ENCODE measurements at places on chromosomes 12 and 14. TPM values are rescaled to one million over a fixed set of nuclear protein-coding genes. Genes with fewer than 3 reads are reported as not detected.

PLEKHG3 gene
- total RNA-seq = 2.5 TPM

DBX2 gene
- not detected for total RNA-seq

KCNC2 gene
- total RNA-seq = not detected

C3AR1 gene
- 1.8 TPM for total RNA-seq

DNAH10 gene
- 0.19 TPM for total RNA-seq

ZNF384 gene
- total RNA-seq = 61.8 TPM

RFLNA gene
- total RNA-seq = not detected

KRT3 gene
- not detected for total RNA-seq

CMA1 gene
- not detected for total RNA-seq

RPS6KA5 gene
- total RNA-seq = 18.3 TPM

GRCh38 chr12:125683748-125684381 lies 618.6 kb downstream of the AACS start:
- no peak for DNase-seq

DNA sequence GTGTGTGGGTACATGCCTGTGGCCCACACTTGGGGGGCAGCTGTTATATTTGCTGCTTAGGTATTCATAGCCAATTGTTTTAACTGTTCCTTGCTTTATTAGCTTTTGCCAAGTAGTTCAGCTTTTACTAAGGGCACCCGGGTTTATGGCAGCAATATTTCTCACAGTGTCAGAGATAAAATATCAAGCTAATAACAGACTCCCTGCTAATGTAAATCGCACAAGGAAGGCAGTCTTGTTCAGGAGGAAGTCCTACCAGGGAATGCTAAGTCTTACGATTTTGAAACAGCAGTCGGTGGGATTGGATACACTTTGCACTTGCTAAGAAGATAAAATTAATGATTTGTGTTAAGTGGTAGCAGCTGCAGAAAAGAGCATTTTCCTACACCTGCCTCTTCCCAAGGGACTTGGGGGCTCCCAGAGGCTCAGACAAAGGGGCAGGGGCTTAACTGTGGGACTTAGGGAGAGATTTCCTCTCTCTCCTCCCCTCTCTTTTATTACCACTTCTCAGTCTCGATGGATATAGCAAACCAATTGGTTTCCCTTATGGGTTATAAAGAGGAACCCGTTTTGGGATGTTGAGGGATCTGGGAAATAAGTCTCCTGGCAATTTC lies 175.1 kb downstream of the NRXN3 start:
- no peak for DNase-seq

DNA sequence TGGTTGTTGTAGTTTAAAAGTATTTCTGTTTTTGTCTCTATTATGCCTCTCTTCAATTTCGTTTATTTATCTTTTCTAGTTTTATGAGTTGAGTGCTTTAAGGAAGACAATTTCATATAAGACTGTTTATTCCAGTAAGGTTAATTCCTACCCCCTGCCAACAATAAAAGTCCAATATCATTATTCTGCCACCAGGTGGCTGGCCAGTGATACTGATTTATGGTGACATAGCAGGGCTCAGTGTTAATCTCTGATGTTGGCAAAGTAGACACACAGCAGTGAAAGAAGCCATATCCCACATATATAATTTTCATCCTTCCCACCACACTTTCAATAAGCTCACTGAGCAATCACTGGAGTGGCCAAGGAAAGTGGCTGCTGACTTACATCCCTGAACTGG lies 69.0 kb upstream of the BMP4 start:
- DNase-seq = no peak

DNA sequence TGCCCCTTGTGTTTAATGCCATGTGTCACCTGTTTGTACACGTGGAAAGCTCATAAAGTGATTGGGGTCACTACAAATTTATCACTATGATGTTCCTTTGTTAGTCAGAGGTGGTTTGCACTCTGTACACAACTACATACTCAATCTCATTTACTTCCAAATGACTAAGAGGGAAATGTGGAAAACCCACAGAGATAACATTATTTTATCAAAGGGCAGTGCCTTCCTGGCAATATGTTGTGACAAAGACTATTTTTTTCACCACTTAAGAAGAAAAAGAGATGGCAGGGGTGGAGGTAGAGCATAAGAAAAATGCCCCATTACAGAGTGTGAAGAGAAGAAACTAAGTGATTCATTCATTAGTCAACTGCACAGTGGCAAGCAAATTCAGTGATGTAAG lies 1064.1 kb upstream of the FLRT2 start:
- no peak for DNase-seq

GRCh38 chr12:71130521-71131069 lies 27.2 kb downstream of the TSPAN8 start:
- DNase-seq = no peak

DNA sequence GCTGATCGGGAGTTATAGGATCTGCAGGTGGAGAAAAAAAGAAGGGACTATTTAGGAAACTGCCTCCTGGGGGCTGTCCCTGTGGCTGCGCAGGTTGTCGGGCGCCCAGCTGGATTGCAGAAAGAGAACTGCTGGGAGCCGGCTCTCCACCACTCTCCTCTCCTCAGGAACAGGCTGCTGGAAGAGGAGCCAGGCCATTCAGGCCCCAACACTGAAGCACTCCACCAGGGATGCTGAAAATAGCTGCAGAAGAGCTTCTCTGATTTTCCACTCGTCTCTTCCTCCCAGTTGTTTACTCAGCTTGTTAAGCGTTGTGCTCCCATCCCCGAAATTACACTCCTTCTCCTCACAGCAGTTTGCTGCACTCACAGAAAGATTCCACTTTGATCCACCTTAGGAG lies 347.3 kb downstream of the GLT1D1 start:
- DNase-seq = no peak

- DNase-seq = no peak
Observed at GRCh38 chr14:81509321-81509720, 24.3 kb downstream of the SEL1L start.

GRCh38 chr12:4984971-4985370 lies 58.7 kb upstream of the KCNA5 start:
- no peak for DNase-seq

DNA sequence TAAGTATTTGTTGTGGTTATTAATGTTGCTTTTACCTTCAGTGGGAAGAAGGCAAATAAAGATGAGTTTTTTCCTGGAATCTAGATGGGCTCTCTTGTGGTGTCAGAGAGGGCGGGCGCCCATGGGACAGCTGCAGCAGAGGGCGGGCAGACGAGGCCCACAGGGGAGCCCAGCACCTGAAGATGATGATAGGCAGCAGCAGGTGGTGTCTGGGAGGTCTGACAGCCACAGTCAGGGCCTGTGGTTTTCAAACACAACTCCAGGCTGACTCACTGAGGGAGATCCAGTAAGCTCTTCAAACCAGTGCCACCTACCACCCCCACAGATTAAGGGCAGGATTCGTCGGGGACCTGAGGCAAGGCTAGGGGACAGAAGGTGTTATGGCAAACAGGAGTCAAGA lies 42.8 kb downstream of the NKX2-1 start:
- no peak for DNase-seq

DNA sequence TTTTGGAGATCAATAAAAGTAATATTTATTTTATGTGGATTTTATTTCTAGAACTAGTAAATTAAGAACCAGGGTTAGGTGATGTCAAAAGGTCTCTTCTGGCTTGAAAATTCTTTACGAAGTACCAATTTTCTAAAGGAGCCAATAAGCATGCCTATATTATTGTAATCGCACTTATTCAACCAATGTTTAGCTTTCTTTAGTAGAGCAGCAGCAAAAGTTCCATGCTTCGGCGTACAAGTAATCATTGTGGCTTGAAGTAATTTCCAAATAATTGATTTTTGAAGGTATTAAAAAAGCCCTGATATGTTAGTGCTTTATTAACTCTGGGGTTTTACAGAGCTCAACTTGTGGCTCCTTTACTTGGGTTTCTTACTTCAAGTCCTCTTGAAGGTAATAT lies 3.4 kb downstream of the RMST start:
- DNase-seq = no peak

GRCh38 chr12:98446060-98446459 lies 69.3 kb upstream of the TMPO start:
- DNase-seq = no peak

- DNase-seq = no peak
Observed at GRCh38 chr14:64329149-64329548, 35.0 kb upstream of the ESR2 start.

DNA sequence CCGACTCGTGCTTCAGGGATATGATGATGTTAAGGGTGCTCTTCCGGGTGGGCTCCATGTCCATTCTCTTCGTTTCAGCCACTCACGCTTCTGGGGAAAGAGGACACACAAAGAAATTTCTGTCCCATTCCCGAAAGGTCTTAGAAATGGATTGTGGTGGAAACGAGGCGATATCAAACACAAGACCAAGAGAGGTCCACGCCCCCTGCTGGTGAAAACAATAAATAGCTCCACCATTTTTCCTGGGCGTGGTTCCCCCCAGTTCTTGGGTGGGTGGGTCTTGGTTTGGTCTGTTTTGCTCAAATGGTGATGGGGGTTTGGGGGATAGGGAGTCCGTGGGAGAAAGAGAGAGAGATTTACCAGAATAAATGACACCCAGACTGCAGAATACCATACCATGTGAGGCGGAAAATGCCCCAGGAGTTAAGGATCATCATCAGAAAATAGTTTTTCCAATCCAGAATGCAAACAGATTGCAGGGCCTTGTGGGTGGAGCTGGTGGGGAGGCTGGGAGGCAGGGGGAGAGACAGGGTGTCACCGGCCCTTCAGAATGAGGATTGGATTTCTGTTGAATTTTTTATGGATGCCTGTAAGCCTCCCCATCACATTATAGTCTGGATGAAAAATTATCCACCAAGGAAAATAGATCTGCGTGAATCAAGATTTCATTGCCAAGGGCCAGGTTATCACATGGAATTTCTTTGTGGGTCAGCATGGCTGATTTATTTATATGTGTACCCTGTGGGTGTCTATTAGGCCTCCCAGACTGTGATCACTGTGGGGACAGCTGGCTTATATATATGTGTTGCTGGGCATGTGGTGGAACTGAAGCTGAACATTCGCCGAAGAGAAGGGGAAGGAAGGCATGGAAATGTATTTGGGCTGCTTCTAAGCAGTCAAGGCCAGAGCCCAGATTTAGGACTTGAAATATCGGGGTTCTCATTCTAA lies 55.8 kb downstream of the SRRM4 start:
- DNase-seq = no peak

GRCh38 chr12:64187370-64187769 lies 34.7 kb downstream of the KICS2 start:
- DNase-seq = no peak

GRCh38 chr12:54306925-54307741 lies 6.3 kb upstream of the NFE2 start:
- peak; percentile 34 for DNase-seq

DNA sequence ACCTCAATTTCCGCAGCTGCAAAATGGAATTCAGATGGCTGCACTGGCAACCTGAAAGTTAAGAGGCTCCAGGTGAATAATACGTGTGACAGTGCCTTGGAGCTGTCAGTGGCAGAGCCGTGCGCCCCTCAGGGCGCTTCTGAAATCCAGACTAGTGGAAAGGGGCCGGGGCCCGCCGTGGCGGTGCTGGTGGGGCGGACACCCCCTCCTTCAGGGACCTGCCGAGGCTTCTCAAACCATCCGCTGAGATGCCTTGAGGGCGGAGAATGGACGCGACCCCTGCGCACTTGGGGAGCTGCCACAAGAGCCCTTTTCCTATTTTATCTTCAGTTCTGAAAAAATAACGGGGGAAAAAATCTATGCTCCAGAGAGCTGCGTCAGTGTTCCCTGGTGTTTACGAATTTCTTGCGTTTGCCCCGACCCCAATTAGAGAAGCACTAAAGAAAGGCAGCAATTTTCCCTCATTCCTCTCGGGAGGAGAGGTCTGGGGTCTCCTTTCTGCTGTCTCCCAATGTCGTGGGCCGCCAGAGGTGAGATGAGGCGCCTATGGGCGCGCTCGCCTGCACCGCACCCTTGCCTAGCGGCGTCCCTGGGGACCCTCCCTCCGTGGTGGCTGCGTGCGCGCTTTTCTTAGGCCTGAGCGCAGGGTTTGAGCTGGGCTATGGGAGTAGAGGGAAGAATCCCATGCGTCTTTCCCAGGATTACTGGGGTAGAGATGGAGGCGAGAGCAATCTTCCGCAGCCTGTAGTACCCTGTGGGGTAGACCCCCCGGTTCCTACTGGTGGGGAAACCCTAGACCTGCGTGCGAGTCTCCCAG lies 2.2 kb downstream of the NOS1 start:
- DNase-seq = no peak

- DNase-seq = no peak
Observed at GRCh38 chr12:55711786-55712553, 3.9 kb upstream of the BLOC1S1 start.

DNA sequence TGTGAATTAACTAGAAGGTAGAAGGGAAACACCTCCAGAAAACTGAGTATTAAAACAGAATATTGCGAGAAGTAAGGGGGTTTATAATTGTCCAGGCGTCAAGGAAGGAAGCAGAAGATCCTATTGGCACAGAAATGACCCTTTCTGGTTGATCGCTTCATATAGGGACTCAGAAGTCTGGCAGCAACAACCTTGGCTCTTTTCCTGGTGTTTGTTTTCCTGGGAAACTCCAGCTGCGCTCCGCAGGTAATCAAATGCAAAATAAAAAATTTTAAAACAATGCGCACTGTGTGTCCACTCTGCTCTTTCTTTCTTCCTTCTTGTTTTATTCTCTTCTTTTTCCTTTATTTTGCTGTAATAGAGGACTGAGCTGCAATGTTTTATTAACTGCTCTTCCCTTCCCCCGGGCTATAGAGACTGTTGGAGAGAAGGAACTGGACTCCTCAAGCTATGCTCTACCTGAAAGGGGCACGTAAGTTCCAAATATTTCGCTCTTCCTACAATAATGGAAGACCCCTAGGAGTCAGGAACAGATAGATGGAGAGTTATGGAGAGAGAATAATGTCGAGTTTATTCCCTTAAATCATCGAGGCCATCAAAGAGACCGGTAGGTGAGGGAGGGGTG lies 737 bp downstream of the SPX start:
- DNase-seq = no peak

GRCh38 chr14:20412411-20412810 lies 890 bp downstream of the TEP1 start:
- DNase-seq = no peak

- no peak for DNase-seq
Observed at GRCh38 chr12:119679081-119679480, 11.1 kb downstream of the PRKAB1 start.

- no peak for DNase-seq
Observed at GRCh38 chr12:65875640-65876071, 51.4 kb downstream of the HMGA2 start.

DNA sequence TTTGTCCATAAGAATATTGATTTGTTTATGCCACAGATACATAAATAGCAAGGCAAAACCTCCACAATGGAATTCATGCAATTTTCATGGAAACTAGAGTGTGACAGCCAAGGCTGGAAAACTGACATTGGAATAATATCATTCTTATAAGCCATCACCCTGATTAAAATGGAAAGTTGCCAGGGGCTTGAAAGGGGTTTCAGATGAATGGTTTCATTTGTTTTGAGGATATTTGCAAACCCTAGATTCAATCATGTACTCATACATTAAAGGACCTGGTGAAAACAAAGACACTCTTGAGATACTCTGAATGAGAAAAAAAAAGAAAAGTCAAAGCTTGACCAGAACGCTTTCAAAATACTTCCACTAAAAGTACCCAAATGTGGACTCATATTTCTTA lies 205.7 kb downstream of the DIO2 start:
- no peak for DNase-seq

All from CD8-positive, alpha-beta T cell (primary cell).